ENCODE measurements at places on chromosomes 16 and 17.

DNA sequence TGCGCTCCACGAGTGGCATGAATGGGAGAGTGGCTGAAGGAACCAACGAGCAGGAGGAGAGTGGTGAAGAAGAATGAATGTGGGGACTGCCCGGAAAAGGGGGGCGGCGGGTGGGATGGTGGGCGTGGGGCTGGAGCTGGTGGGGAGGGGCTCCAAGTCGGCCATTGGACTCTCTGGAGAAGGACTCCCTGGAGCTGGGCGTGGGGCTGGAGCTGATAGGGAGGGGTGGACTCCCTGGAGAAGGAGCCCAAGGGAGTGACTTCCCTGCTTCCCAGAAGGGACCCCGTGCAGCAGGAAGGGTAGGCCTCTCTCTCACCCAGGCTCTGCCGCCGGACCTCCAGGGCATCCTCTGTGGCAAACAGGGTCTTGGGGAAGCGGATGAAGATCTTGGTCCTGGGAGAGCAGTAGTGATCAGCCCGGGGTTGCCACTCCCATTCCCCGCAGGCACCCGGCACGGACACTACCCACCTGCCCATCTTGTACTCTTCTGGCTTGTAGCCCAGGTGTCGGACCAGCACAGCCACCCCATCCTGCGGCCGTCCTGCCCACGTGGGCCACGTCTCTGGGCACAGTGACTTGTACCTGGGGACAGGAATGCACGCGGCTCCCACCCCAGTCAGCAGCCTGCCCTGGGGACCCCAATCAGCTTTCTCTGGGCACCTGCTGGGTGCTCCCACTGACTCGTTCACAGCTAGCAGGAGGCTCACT is 14.9 kb upstream of the CRK start:
- DNase-seq = no peak

DNA sequence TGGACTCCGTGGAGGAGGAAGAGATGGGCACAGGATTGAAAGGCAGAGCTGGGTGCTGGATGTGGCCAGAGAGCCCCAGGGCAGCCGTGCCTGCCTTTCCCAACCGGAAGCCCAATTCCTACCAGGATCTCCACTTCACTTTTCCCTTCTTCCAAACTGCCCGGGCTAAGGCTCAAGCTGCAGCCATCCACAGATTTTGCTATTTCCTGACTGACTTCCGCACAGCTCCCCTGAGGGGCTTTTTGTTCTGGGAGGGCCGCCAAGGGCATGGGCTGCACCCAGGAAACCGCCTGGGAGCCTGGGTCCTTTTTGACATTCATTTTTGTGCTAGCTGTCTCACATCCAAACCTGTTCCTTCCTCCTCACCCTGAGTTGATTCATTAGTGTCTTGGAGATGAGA is 4.2 kb downstream of the SHISA6 start:
- no peak for DNase-seq

- DNase-seq = no peak
Measured at GRCh38 chr16:54651440-54652195, 279.0 kb upstream of the IRX5 start.

- DNase-seq = no peak
Measured at GRCh38 chr16:82005027-82005830, 6.0 kb downstream of the SDR42E1 start.

DNA sequence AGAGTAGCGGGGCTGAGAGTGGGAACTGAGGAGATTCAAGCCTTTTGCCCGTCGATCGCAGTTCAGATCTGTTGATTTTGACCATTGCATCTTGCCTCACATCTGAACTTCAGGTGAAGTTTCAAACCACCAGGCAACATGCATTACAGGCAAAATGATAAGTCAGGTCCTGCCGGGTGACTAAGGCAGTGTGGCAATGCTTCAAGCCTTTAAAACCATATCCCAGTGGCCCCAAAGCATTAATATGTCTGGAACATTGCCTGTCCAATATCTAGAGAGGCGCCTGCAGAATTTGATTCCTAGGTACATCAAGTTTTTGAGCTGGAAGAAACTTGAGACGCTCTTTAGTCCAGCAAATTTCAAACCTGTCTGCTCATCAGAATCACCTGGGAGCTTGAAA is 502.8 kb downstream of the MAF start:
- DNase-seq = no peak

DNA sequence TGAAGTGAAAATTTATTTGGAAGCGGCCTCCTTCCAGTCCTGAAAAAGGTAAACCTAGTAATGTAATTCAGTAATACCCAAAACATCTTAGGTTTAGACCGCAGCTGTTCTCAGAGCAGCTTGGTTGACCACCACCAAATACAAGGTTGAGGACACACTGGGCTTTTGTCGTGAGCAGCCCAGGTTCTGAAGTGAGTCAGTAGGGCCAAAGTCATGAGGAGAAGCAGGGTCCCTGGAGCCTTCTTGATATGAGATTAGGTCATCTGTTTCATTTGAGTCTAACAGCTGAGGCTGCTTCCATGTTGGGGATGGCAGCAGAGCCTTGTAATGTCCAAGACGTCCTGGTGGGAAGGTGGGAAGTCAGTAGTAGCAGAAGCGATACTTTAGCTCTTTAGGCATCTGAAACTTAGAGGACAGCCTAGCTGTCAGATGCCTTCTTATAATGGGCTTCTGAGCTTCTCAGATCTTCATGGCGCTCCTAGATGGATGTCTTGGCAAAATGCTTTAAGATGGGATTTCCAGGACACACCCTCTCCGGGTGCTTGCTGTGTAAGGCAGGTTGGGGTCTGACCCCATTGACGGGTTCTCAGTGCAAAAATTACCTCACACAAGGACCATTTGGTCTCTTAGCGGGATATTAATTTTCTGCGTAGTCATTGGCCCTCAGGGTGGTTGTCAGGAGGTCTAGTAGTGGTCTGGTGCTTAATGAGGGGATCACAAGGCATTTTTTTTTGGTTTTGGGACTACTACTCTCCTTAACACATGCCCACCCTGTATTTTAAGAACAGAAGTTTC is 2.4 kb downstream of the ALKBH5 start:
- DNase-seq = no peak

GRCh38 chr17:8019665-8020650 is 17.5 kb downstream of the GUCY2D start:
- no peak for DNase-seq

GRCh38 chr17:30396129-30396528 is 17.4 kb downstream of the CPD start:
- no peak for DNase-seq
